ENCODE measurements at places on chromosomes 1 and 21. TPM values are rescaled to one million over a fixed set of nuclear protein-coding genes. Genes with fewer than 3 reads are reported as not detected.

GRCh38 chr1:159866066-159866465, 3.6 kb upstream of the VSIG8 start:
- no peaks in the 10 kb centered on the region for H3K36me3 ChIP-seq
- H3K27ac ChIP-seq = no peak overlapping the region
- DNase-seq = no peak

GRCh38 chr1:226453015-226453704, 45.3 kb upstream of the PARP1 start:
- no peak overlapping the region for H3K27ac ChIP-seq
- no peak for DNase-seq
- no peak overlapping the region for H3K4me3 ChIP-seq
- H3K36me3 ChIP-seq = no peaks in the 10 kb centered on the region
- no peaks in the 10 kb centered on the region for H3K4me1 ChIP-seq
- H3K27me3 ChIP-seq = no peaks in the 10 kb centered on the region

DNA sequence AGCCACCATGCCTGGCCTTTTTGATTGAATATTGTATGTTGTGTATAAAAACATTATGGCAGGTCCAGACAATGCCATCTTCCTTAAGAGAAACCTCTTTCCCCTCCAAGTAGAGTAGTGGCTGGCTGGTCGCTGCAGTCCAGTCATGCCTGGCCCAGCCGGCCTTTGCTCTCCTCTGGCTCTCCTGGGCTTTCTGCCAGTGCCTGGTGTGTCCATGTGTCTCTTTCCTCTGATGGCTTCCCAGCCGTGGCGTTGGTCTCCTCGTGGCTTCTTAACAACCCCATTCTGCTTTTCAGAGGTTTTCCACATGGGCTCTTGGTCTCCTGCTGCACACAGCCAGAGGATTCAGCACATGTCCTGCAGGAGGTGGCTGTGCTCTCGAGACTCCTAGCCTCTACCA, 58.7 kb downstream of the DIP2A start:
- peaks cover 27% of the 10 kb centered on the region for H3K36me3 ChIP-seq
- no peak overlapping the region for H3K4me3 ChIP-seq
- peaks cover 6% of the 10 kb centered on the region for H3K4me1 ChIP-seq
- H3K27ac ChIP-seq = no peak overlapping the region

DNA sequence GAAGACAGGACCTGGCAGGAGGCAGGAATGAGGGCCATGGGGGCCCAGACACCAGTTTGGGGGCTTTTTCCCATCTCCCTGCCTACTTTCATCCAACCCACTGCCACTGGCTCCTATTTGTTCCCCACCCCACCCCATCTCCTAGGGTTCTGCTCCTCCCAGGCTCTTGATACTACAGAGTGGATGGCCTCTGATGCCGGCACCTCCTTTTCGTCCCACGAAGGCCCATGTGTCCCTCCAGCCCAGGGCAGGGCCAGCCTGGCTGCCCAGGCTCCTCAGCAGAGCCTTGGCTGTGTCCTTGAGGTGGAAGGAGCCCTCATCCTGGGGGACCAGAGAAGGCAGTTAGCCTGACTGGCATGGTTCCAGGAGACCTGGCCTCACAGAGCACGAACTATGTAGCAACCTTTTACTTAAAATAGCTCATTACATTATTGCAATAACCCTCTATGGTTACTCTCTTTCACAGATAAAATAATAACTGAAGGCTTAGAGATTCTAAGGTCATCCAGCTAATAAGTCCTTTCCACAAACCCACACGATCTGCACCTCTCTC, 3.5 kb downstream of the POMGNT1 start:
- peaks cover 24% of the 10 kb centered on the region for H3K4me1 ChIP-seq
- no peak overlapping the region for H3K27ac ChIP-seq
- no peak for DNase-seq
- H3K36me3 ChIP-seq = peaks cover 74% of the 10 kb centered on the region

DNA sequence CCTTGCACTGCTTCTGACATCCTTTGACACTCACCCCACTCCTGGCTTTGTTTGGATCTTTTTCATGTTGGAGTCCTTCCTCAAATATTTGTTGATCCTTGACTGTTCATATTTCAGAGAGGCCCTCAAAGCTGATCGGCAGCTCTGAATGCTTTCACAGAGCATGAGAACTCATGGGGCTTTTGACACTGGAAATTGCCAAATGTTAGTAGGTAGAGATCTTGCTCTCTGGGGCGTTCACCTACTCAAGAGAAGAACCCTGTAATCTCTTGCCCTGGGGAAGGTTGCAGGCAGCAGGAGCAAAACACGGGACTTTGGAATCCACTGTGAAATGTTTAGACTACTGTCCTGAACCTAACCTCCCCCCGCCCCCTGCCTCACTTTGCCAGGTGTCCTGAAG, 67.4 kb upstream of the STUM start:
- H3K36me3 ChIP-seq = no peaks in the 10 kb centered on the region
- DNase-seq = no peak
- no peaks in the 10 kb centered on the region for H3K4me1 ChIP-seq
- H3K4me3 ChIP-seq = no peak overlapping the region

- H3K27me3 ChIP-seq = no peaks in the 10 kb centered on the region
- H3K27ac ChIP-seq = no peak overlapping the region
- H3K36me3 ChIP-seq = no peaks in the 10 kb centered on the region
- H3K4me1 ChIP-seq = no peaks in the 10 kb centered on the region
Measured at GRCh38 chr1:38476850-38477178, 382.8 kb downstream of the RRAGC start.

DNA sequence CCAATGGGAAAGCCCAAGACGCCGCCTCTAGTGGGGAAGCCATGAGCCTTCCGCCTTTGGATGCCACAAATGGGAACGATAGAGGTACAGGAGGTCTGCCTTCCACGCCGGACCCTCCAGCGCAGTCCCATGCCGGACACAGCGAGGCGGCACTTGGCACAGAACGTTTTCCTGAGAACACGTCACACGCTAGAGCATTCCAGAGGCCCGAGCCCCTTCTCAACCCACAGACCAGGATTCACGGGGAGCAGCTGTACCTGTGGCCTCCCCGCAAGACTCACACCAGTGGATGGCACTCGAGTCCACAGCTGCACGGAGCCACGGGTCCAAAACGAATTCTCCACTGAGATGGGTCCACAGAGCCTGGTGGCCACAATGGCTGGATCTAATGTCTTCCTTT, 31.5 kb upstream of the RIPK4 start:
- no peak overlapping the region for H3K27ac ChIP-seq
- H3K36me3 ChIP-seq = peaks cover 42% of the 10 kb centered on the region
- H3K4me3 ChIP-seq = no peak overlapping the region
- peaks cover 10% of the 10 kb centered on the region for H3K4me1 ChIP-seq

- DNase-seq = peak; percentile 79
- peak overlapping the region; percentile 25 for H3K4me3 ChIP-seq
- no peaks in the 10 kb centered on the region for H3K36me3 ChIP-seq
- H3K27me3 ChIP-seq = no peaks in the 10 kb centered on the region
- H3K27ac ChIP-seq = peak overlapping the region; percentile 74
- H3K4me1 ChIP-seq = peaks cover 25% of the 10 kb centered on the region
Measured at GRCh38 chr1:171654942-171655745, 2.7 kb upstream of the MYOC start.

DNA sequence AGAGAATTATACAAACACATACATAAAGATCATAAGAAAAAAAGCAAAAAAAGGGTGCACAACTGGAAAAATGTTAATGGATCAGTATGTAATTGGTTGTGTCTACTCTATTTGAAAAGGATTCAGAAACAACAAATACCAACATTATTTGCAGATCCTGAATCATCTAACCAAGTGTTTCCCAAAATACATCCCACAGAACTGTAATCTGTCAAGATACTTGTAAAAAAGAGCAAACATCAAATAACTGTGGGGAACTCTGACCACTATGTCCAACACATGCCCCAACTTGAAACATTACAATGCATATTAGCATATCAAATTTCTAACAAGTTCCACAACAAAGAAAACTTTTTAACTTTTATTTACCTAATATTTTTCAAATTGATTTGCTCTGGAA, 22.6 kb downstream of the ANKRD13C start:
- no peak for DNase-seq
- H3K27me3 ChIP-seq = no peaks in the 10 kb centered on the region
- H3K4me3 ChIP-seq = no peak overlapping the region

DNA sequence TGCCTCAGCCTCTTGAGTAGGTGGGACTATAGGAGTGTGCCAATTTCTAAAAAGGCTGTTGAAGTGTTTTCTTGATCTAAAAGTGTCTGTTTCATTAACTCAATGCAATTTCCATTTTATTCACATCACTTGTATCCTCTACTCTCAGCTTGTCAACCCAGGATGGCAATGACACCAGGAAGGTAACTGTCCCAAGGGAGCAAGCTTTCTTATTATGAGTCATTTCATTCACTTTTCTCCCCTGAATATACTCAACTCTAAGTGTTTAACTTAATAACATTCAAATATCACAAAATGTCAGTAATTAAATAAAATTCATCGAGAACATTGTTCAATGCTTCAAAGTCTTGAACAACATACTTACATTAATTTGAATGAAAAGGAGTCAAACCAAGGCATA, 22.9 kb upstream of the GFI1 start:
- no peaks in the 10 kb centered on the region for H3K36me3 ChIP-seq
- no peak overlapping the region for H3K27ac ChIP-seq
- H3K4me3 ChIP-seq = no peak overlapping the region

GRCh38 chr1:207268753-207269511, 52.5 kb upstream of the CD55 start:
- H3K27me3 ChIP-seq = no peaks in the 10 kb centered on the region
- no peak overlapping the region for H3K4me3 ChIP-seq
- no peaks in the 10 kb centered on the region for H3K4me1 ChIP-seq
- H3K27ac ChIP-seq = no peak overlapping the region
- no peaks in the 10 kb centered on the region for H3K36me3 ChIP-seq

- no peaks in the 10 kb centered on the region for H3K27me3 ChIP-seq
- no peaks in the 10 kb centered on the region for H3K36me3 ChIP-seq
- H3K4me3 ChIP-seq = no peak overlapping the region
- no peak overlapping the region for H3K27ac ChIP-seq
- peaks cover 18% of the 10 kb centered on the region for H3K4me1 ChIP-seq
Measured at GRCh38 chr1:1534401-1535154, 5.8 kb downstream of the TMEM240 start.

- H3K36me3 ChIP-seq = no peaks in the 10 kb centered on the region
- no peak overlapping the region for H3K4me3 ChIP-seq
- no peaks in the 10 kb centered on the region for H3K27me3 ChIP-seq
- H3K27ac ChIP-seq = no peak overlapping the region
Measured at GRCh38 chr1:119655154-119655553, 7.1 kb upstream of the ZNF697 start.

The TMEM222 gene
- total RNA-seq = 20.7 TPM

The KCNE1 gene
- total RNA-seq = 0.40 TPM

The SPATA1 gene
- total RNA-seq = not detected

The LRRIQ3 gene
- 0.71 TPM for total RNA-seq

The NPPA gene
- total RNA-seq = 0.28 TPM

The TNFSF4 gene
- total RNA-seq = 0.13 TPM

The CRYBG2 gene
- total RNA-seq = not detected

The TFAP2E gene
- total RNA-seq = not detected

The RIMS3 gene
- 0.15 TPM for total RNA-seq

The SPRR1A gene
- not detected for total RNA-seq

The SDC3 gene
- 8.6 TPM for total RNA-seq

The BSND gene
- total RNA-seq = not detected

The SLC39A1 gene
- 38.4 TPM for total RNA-seq

The SIM2 gene
- 1.0 TPM for total RNA-seq
